ENCODE measurements at places on chromosomes 3 and 15.

- DNase-seq = no peak
These were observed 72.0 kb upstream of the IQSEC1 start for GRCh38 chr3:13145131-13145825.

- no peak for DNase-seq
These were observed 19.8 kb upstream of the LOXL1 start for GRCh38 chr15:73906346-73907034.

DNA sequence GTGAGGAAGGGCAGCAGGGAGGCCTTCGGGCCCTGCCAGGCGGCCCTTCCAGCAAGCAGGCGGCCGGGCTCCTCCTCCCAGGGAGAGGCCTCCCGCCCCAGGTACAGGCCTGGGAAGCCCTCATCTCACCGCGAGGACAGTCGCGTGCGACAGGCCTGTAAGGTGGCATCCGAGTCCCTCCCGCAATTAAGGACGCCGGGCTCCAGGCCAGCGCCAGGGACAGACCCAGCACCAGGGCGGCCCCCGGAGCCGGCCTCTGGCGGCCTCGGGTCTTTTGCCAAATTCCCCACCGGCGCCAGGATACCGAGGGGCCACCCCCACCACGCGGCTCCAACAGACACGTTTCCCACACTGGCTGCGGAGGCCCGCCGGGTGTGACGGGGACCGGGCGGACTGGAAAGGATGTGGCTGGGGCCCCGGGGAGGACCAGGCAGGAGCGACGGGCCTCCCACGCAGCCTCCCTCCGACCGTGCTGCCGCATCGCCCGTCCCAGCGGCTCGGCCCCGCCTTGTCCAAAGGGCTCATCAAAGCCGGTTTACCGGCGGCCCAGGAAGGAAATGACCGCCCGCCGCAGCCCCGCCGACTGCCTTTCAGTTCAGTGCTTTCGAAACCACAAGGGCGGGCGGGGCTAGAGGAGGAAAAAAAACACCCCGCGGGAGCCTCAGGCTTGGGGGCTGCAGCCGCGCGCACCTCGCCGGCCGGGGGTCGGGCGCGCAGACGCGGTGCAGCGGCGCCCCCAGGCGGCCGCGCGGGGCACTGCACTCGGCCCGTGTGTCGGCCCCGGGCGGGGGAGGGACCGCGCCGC lies 11.3 kb downstream of the XXYLT1 start:
- DNase-seq = peak; percentile 82

- DNase-seq = no peak
These were observed 48.2 kb upstream of the VGLL4 start for GRCh38 chr3:11691767-11692531.

- DNase-seq = peak; percentile 60
These were observed 1.1 kb downstream of the CELSR3 start for GRCh38 chr3:48661501-48662144.

Measured in left renal pelvis (tissue), 4 donors.